ENCODE measurements at places on chromosomes 1 and 21.

DNA sequence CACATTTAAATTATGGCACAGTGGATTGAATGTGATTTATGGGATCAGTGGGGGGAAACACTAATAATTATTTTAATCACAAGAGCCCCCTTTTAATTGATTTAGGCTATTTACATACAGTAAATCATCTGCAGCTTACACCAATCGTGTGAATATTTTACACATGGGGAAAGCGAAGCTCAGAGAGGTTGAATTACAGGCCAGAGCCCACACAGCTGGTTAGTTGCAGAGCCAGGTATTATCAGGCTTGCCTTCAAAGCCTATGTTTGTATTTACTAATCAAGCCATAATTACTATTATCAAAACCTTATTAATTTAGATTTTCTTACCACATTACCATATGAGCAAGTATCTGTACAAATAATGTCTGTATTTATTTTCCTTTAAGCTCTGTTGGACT is 749 bp downstream of the SDCCAG8 start:
- no peak for DNase-seq

GRCh38 chr1:245512181-245512888 is 357.6 kb downstream of the KIF26B start:
- no peak for DNase-seq

DNA sequence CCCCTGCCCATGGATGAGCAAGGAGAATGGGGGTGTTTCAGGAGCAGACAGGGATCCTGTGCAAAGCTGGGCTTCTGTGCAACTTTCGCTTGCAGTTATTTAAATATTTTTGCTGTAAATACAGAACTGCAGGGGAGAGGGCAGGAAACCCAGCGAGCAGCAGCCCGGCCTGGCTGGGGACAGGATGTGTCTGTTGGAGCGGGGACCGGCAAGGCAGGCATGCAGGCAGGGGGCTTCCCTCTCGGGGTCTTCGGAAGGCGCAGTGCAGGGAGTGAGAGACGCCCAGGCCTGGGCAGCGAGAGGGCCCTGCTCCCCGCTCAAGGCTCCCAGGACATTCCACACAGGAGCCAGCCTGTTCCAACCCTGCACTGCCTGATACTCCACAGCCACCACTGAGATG is 1.7 kb upstream of the AIRE start:
- DNase-seq = no peak

DNA sequence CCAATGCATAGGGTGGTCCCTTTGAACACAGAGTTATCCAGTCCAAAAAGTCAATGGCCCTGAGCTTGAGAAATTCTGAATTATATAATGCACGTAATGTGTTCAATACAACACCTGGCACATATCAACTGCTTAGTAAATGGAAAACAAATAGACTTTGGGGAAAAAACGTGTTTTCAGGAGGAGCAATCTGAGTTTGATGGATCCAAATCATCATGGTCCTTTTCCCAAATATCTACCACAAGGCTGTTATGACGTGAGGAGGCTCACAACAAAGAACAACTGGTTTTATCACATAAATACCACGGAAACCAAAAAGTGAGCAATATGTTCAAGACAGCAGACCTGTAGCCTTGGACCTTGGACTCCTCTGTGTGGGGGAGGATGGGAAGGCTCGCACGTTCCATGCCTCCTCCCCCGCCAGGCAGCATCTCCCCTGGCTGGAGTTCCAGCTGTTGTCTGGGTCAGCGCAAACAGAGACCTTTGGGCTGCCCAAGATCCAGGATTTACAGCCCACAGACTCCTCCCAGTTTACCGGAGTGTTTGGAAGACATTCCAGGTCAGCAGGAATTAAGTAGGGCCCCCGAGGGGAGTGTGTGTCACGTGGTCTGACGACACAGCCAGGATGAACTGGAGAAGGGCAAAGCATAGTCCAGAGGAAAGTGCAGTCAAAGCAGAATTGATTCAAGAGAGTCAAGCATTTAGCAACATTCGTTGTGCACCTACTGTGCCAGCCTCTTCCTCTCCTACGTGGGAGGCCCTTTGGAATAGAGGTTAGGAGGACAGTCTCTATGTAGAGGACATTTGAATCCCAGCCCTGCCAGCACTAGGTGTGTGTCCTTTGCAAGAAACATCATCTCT is 32.2 kb upstream of the MED18 start:
- no peak for DNase-seq

DNA sequence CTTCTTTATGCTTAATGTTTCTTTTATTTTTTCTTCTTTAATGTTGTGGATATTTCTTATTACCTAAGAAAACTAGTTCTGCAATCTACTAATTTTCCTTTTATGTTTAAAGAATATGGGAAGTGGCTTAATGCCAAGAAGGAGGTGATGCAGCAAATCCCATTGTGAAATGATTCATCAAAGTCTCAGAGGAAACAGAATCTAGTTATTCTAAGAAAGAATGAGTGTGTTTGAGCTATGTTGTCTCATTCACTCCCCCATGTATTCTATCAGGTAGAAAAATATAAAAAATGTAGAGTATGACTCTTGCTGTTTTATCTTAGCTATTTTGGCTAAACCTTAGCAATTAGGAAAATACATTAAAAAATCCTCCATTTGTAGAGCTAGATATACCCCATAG is 659.9 kb upstream of the RGS18 start:
- DNase-seq = no peak

- DNase-seq = no peak
Measured at GRCh38 chr1:235339746-235340145, 11.4 kb downstream of the GGPS1 start.

- DNase-seq = peak; percentile 90
Measured at GRCh38 chr1:61077676-61078541, 4.5 kb upstream of the NFIA start.

- no peak for DNase-seq
Measured at GRCh38 chr1:4207183-4207582, 307.1 kb upstream of the C1orf174 start.

DNA sequence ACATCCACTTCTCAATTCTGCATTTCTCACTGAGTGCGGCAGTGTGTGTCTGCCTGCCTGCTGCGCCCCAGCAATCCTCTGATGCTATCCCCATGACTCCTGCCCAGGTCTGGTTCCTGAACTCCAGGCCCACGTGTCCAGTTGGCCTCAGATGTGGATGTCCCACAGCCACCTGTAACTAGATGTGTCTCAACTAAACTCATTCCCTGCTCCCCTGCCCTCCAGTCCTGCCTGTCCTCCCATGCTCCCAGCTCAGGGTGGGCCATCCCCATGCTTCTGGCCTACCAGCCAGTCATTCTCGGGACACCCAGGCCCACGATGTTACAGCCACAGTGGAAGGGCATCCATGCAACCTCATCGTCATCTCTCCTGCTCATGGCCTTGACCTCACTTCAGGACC is 76.8 kb downstream of the STUM start:
- no peak for DNase-seq

DNA sequence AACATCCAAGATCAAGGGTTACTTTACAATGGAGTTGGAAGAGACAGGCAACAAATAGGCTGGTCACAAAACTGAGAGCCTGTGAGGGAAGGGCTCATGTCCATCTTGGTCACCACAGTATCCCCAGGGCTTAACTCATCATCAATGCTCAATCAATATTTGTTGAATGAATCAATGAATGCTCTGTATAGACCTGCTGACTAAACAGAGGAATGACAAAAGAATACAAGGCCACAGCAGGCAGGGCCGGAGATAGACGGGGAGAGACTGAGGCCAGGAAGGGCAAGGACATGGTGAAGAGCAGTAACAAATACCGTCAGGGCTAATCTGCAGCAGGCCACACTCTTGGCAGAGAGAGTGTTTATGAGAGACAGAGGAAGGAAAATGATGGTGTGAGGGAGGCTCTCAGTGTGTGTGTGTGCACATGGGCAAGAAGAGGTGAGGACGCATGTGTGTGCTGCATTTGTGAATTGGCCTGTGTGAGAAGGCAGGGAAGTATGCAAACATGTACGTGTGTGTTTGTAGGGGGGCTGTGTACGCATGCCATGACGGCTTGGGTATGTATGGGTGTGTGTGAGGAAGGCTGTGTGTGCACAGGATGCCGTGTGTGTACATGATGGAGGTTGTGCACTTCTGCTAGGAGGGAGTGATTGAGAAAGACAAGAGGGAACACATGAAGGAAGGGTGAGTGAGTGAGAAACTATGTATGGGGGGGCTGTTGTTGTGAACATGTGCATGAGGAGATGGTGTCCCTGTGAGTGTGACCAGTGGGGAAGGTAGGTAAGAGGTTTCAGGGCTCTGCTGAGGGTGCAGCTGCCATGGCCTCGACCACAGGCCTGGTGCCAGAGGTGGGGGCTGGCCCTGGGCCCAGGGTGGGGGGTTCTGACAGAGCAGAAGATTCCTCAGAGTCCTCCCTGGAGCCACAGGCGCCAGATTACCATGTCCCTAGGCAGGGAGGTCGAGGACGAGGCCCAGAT is 15.4 kb downstream of the AHDC1 start:
- no peak for DNase-seq

DNA sequence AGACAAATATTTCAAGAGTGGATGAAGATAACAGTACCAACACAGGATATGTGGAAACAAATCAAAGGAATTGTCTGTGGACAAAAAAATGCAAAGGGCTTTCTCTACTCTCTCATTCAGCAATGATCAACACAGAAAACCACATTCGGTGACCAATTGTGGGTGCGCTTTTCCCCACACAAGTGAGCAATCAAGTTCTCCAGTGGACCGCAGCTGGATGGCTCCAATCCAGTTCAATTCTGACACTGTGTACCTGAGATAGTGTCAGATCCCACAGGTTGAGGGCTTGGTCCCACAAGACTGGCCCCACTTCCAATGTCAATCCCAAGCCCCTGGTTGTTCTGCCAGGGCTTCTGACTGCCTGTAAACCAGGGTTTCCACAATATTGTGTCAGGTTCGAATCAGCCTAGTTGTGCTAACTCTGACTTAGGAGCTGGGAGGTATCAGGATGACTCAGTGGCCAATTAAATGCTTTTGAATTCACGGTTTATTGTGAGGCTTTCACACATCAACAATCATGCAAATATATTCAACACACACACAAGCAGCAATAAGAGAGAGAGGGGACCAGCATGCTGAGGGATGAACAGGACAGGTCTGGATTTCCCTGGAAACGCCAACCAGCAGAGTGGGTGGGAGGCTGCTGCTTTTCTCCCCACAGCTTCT is 87.0 kb upstream of the BTG3 start:
- no peak for DNase-seq

GRCh38 chr1:235583511-235584001 is 66.0 kb downstream of the GNG4 start:
- no peak for DNase-seq

DNA sequence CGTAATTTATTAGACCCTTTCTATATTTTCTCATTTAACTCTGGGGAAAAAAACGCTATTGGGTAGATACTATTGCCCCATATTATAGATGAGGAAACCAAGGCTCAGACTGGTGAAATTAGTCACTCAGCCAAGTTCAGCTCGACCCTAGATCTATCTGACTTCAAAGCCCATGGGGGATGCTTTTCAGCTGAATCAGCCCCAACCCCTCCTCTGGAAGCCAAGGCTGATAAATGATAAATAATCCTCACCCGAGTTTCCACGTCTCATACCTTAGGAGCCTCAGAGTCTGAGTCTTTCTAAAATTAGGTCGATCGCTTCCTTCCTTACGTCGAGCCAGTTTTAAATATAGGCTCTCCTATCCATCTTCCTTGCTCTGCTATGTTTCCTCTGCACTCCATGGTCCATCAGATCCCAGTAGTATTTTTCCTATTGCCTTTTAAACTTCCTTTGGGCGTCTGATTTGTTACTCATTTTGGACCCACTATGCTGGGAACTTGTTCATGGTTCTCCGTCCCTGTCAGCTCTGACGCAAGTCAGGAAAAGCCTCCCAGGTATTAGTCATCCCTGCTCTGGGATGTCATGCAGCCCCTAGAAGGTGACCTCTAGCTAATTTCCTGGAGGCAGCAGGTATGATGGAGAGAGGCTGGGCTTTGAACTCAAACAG is 122.8 kb downstream of the PLPP3 start:
- DNase-seq = no peak

GRCh38 chr1:243341074-243341473 is 85.2 kb downstream of the SDCCAG8 start:
- no peak for DNase-seq

DNA sequence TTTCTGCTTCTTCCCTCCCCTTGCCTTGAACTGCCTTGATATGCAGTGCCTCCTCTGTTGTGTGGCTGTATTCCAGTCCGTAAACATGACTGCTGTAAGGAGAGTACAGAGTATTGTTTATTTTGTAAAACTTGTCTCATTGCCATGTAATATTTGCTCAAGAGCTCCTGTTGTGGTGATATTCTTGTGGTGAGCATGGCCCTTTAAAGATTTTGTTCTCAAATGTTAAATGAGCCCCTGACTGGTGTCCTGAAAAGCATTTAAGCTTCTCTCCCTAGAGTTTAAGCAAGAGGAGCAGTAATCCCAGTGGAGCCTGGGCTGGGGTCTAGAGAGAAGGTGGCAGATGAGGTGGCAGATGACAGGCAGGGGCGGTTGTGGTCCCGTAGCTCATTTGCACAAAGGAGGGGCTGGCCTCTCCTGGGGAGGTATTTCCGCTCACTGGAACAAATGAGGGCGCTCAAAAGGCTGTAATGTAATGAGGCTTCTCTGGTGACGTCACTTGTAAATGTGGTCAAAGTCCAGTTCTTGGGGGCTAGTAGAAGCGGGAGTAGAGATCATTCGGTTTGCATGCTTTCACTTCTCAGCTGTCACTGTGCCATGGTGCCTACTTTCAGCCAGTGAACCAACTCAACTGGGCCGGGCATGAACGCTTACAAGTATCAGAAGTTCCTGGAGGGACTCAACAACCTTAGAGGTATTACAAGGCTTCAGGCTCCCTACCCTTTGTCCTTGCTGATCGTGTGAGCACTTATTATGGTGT is 46.0 kb upstream of the MACF1 start:
- no peak for DNase-seq

GRCh38 chr1:151596166-151596953 is 15.5 kb upstream of the SNX27 start:
- DNase-seq = no peak

DNA sequence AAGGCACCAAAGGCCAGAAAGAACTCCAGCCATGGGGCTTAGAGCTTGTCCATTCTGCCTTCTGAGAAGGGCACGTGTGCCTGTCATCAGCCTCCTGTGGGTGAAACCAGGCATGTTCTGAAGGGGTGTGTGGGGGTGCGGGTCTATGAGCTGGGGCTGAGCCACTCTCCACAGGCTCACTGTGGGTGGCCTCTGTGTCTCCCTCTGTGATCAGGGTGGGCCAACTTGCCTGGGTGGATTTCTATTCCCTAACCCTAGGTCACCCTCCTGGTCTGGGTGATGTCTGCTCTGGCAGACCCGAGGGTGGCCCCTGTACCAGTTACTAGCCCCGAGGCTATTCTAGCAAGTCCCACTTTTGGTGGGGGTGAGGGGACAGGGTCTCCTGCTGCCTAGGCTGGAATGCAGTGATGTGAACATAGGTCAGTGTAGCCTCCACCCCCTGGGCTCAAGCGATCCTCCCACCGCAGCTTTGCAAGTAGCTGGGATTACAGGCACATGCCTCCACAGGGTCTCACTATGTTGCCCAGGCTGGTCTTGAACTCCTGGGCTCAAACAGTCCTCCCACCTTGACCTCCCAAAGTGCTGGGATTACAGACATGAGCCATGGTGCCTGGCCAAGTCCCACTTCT is 94.4 kb downstream of the TRIM11 start:
- no peak for DNase-seq

DNA sequence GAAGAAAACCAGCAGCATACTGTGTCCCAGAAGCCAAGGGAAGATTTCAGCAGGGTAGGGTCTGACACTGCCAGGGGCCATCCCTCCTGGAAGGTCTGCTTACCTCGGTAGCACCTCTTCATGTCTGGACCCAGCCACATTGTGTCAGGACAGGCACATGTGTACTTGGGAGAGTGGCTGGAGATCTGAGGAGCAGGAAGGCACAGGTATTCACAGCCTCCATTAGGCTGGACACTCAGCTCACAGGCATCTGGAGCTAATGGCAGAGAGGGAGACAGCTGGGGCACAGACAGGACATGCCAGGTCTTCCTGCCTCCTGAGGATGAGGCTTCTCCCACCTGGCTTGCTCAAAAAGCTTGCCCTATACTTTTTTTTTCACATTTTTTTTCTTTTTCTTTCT is 19.9 kb upstream of the MAGOH start:
- no peak for DNase-seq

Measured in activated CD4-positive, alpha-beta T cell treated with anti-CD3 and anti-CD28 coated beads, Interleukin-2, amount 50 U/mL, for 1 hour (primary cell).